Progenitor cell of endocrine pancreas (in vitro differentiated cells): ENCODE measurements at places on chromosomes 16 and 17. TPM values are rescaled to one million over a fixed set of nuclear protein-coding genes. Genes with fewer than 3 reads are reported as not detected.

Gene GLYR1
- 129 and 132 TPM in 2 replicates for total RNA-seq

Gene SOX15
- 0.93 and 1.0 TPM in 2 replicates for total RNA-seq

Gene HES7
- total RNA-seq, result 0.47 TPM in 1 of 2 replicates, not detected in the other

Gene MEIOB
- total RNA-seq, result not detected in 2 replicates

- peak; percentile 70 for DNase-seq
Measured at GRCh38 chr16:4309833-4310266, 6.0 kb upstream of the GLIS2 start.

DNA sequence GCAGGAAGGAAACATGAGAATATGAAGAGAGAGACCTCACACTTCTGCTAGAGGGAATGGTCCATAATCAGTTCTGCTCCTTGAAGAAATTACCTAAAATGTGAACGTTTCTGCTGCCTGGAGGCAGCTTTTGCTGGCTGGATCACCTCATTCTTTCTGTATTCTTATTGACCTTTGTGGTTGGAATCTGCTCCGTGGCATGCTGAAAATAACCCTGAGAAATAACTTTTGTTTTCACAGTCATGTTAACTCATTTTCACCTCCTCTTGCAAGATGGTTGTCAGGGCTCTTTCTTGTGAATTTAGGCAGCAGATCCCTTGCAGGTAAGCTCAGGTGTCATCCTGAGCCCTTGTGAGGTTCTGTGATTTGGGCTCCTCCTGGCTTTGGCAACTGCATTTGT is 70.2 kb downstream of the IRF8 start:
- DNase-seq, result no peak

GRCh38 chr17:7704601-7705268 is at the start of gene EFNB3:
EFNB3 (plus strand) TSS chr17:7705202; CDS start chr17:7705599, 397 bp downstream.
- DNase-seq, result peak; percentile 65

- no peak for DNase-seq
Measured at GRCh38 chr16:21267298-21267697, 10.8 kb downstream of the CRYM start.

DNA sequence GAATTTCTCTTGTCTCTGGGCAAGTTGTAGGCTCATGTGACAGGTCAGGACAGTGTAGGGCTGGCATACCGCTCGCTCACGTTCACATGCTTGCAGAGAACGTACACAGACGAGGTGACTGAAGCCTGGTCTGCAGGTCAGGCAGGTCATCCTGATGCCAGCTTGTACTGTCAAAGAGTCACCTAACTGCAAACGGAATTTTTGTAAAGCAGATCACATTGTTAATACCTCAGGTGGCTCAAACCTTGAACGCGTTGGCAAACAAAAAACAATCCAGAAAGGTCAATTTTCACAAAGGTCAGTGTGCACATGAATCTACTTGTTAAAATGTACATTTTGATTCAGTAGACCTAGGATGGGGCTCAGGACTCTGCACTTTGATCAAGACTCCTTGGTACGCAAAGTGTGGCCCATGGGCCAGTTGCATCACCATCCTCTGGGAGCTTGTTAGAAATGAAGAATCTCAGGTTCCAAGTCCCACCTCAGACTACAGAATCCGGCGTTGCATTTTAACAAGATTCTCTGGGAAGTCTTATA is 28.6 kb downstream of the ANKRD40 start:
- no peak for DNase-seq

DNA sequence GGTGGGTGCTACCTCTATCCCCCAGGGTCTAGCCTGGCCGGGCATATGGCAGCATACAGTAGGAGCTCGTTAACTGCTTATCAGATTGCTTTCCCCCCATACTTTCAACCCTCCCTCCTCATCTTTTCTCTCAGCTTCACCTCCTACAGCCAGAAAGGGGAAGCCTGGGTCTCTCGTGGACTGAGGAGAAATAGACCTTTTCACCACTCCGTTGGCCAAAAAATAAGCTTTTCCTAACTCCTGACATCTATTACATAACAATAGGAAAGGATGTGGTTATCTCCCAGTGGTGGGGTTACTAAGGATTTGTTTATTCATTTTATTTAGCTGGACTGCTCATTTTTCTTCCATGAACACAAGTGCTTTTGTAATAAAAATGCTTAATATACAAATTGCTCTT is 9.0 kb upstream of the CXCL16 start:
- DNase-seq, result no peak

DNA sequence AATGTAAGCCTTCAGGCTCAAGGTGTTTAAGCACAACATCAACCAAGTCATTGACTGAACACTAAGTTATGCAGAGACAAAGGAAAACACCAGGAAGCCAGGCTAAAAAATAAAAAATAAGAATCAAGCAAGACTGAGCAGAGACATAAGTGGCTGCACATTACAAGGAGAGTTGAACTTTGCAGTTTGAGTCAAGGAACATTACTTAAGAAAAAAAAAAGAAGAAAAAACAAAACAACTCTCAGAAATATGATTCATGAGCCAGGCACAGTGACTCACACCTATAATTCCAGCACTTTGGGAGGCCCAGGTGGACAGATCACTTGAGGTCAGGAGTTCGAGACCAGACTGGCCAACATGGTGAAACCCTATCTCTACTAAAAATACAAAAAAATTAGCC is 168.1 kb downstream of the C16orf95 start:
- no peak for DNase-seq

DNA sequence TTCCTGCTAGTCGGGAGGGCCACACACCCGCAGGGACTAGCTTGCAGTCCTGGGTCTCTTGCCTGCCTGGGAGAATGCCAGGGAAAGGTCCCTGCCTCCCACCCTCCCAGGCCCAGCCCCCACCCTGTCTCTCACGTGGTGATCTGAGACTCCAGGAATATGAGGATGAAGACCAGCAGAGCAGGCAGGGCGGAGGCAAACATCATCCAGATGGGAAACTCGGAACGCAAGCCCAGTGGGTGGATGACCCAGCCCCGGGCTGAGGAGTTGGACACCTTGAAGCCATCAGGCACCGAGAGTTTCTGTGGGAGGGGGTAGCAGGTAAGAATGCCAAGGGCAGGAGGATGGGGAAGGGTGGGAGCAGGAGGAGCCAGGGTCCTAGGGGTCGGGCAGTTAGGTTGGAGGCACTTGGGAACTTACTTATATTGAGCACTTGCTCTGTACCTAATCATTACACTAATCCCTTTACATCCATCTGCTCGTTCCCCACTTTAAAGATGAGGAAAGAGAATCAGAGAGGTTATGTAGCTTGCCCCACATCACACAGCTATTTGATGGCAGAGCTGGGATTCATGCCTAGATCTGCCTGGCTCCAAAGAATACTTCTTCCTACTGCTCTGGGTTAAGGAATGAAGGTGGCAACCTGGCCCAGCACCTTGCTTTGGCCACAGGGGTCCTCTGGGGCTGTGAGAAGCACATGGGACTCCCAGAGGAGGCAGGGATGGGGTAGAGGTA is 13.4 kb downstream of the SLC4A1 start:
- no peak for DNase-seq

DNA sequence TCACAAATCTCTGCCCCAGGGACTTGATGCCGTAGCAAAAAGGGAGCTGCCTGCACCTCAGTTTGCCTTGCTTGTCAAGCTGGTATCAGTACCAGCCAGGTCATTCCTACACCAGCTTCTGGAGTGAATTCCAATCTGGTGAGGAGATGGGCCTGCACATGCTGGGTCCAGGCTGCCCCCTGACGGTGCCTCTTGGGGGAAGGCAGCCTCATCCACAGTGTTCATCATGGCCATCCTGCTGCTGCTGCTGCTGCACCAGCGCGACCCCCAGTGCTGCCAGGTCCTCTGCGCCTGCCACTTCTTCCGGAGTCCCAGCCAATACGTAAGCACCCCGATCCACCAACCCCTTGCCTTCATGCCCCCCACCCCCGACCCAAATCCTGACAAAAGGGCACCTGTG is 8.3 kb downstream of the MRPL27 start:
- no peak for DNase-seq

GRCh38 chr16:11350519-11350918 is 5.3 kb downstream of the RMI2 start:
- no peak for DNase-seq
